ENCODE measurements at places on chromosomes 11 and 22.

GRCh38 chr11:108239076-108239475 is 16.2 kb downstream of the ATM start:
- DNase-seq: no peak

- no peak for DNase-seq
Measured at GRCh38 chr22:50436015-50436830, 38.6 kb downstream of the SBF1 start.

- no peak for DNase-seq
Measured at GRCh38 chr22:41327124-41327523, 25.8 kb downstream of the ZC3H7B start.

DNA sequence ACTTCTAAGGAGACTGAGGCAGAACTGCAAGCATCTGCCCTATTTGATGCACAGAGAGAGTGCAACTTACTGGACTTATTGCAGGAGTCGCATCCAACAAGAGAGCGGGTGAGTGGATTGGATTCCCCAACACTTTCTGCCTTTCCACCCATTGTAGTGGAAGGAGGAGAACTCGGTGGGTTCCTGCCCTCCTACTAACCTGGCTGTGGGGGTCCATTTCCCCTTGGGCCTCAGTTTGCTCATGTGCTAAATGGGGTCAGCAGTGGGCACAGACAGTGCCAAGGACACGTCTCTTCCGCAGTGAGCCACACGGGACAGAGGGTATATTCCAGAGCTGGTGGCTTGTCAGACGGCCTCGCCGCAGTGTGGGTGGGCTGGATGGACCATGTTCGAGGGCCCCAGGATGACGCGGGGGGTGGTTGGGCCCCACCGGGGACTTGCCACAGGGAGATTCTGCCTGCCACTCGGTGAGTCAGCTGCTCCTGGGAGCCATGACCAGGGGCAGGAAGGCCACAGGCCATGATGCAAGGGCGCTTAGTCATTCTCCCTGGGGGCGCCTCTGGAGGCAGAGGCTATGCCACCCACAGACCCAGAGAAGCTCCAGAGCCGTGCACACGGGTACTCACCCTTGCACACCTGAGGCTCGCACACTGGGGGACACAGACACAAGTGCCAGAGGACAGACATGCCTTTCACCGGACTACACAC is 8.2 kb downstream of the ALX4 start:
- peak; percentile 8 for DNase-seq

DNA sequence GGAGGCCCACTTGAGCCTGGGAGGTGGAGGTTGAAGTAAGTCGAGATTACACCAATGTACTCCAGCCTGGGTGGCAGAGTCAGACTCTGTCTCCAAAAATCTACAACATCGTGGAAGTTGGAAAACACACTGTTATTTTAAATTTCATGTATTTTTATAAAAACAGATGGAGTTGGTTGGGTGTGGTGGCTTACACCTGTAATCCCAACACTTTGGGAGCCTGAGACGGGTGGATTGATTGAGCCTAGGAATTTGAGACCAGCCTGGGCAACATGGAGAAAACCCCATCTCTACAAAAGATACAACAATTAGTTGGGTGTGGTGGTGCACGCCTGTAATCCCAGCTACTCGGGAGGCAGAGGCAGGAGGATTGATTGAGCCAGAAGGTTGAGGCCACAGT is 52.0 kb upstream of the CLTCL1 start:
- no peak for DNase-seq

- DNase-seq: no peak
Measured at GRCh38 chr11:92149996-92150395, 74.6 kb upstream of the FAT3 start.

GRCh38 chr22:27996981-27997380 is 77.9 kb upstream of the PITPNB start:
- no peak for DNase-seq

DNA sequence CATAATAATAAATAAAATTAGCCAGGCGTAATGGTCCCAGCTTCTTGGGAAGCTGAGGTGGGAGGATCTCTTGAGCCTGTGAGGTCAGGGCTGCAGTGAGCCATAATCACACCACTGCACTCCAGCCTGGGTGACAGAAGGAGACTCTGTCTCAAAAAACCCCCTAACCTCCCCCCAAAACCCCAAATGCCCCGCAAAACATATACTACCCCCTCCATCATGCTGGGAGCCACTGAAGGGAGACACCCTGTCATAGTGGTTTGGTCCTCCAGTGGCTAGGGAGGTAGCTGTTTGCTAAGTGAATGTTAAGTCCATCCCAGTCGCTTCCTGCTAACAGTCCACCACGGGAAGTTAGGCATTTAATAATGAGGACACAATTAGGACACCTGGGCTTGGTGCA is 125.0 kb downstream of the ABTB2 start:
- no peak for DNase-seq

DNA sequence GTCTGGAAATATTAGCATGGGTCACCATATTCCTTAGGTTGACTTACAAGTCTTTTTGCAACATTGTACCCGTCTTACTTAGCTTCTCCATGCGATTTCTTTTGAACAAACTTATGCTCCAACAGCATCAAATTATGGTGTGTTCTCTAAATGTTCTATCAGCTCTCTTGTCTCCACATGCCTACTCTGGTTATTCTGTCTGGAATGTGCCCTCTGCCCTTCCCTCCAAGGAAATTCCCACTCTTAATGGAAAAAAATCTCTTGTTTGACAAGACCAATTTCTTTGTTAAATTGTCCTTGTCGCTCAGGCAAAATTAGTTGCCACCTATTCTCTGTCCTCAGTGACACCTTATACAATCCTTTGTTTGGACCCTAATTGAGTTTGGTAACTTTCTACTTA is 522.8 kb upstream of the LUZP2 start:
- DNase-seq: no peak

- DNase-seq: no peak
Measured at GRCh38 chr11:80635178-80635577, 1194.3 kb upstream of the TENM4 start.

- no peak for DNase-seq
Measured at GRCh38 chr22:27335102-27335660, 466.4 kb downstream of the MN1 start.

DNA sequence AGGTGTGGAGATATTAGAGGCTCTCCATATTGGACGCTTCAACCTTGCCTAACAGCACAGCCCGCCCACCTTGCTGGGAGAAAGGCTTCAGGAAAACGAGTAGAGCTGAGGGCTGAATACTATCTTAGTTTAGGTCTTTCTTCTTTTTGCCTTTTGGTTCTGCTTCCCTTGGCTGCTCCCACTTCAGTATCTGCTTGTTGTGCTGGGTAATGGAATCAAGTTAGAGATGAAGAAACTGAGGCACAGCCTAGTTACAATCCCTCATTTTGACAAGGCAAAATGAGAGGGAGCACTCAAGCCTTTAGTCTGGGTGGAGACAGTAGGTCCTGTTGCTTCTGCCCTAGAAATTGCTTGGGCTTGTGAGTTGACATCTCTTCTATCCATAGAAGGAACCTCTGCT is 41.3 kb upstream of the HSD17B12 start:
- DNase-seq: no peak

- no peak for DNase-seq
Measured at GRCh38 chr11:76787911-76788596, 4.9 kb downstream of the TSKU start.

- peak; percentile 59 for DNase-seq
Measured at GRCh38 chr22:39277142-39277607, 32.4 kb upstream of the PDGFB start.

GRCh38 chr22:44291674-44292360 is 20.9 kb downstream of the SHISAL1 start:
- DNase-seq: no peak

DNA sequence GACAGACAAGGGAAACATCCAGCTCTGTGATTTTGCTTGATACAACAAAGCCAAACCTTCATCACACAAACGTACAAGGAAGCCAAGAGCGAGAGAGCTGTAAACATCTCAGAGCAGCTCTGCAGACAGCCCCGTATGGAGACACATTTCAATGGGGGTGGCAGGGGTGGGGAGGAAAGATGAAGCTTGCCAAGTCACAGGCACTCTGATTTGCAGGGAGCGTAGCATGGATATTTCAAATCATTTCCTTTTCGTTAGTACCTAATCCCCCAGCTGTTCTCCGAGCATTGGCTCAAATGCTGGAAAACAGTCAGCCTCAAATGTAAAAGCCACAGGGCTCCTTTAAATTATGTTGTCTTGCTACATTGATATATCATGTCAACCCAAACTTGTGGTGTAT is 458.9 kb upstream of the CADM1 start:
- DNase-seq: no peak

DNA sequence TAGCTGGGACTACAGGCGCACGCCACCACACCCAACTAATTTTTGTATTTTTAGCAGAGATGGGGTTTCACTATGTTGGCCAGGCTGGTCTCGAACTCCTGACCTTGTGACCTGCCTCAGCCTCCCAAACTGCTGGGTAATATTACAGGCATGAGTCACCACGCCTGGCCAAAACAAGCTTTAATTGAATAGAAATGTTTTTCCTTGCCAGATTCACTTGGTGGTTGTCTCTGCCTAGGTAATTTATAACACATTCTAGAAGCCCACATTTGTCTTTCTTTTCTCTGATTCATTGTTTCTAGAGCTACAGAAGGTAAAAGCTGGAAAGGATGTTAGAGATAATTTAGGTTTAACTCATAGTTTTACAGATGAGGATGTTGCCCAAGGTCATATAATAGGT is 41.3 kb downstream of the CECR2 start:
- DNase-seq: no peak

DNA sequence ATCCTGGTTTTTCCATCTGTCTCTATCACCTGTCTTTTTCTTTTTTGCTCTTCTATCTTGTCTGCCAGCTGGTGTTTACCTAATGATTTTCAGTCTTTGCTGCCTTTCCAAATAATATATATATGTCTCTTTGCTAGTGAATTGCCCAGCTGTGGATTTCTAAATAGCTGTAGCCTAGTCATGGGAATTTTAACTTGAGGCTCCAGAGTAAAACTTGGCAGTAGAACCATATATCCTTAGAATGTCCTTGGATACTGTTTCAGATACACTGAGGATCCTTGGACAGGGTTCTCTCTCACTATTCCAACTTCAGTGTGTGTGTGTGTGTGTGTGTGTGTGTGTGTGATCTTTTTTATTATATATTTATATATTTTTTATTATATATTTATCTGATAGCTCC is 2285.3 kb downstream of the LRRC4C start:
- no peak for DNase-seq

- DNase-seq: no peak
Measured at GRCh38 chr11:12409621-12410005, 32.2 kb downstream of the PARVA start.

- no peak for DNase-seq
Measured at GRCh38 chr22:17878941-17879340, 104.7 kb upstream of the BID start.

DNA sequence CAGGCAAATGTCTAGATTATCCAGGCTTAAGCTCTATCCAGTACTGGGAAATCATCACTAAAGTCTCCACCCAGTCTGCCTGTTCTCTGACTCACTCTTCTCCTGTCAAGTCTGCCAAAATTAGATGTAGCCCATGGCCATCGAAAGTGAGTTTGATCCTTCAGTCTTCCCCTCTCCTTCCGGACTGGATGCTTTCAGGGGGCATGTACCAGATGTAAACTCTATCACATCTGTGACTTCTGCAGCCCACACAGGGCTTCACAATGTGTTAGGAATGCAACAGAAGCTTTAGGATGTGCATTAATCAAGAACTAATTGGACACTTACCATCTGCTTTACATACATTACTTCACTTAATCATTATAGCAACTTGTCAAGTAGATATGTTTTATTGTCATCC is 12.3 kb downstream of the ME3 start:
- peak; percentile 61 for DNase-seq

- peak; percentile 40 for DNase-seq
Measured at GRCh38 chr11:116882386-116882785, 45.0 kb upstream of the APOA1 start.

DNA sequence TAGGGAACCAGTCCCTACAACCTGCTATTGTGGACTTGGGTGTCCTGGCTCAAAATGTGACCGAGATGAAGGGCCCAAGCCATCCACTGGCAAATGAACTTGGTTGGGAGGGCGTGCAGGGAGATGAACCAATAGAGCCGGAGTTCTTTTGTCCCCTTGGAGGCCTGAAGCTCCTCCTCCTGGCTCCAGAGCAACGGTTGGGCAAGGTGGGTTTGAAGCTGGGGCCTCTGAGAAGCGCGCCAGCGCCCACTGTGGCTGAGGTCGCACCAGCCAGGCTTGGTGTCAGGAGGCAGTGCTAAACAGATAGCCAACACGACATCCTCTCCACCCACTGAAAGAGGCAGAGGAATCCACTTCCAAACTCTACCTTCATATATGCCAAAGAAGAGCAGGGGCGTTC is 36.0 kb upstream of the PACSIN2 start:
- no peak for DNase-seq

GRCh38 chr11:26983645-26984044 is 10.3 kb upstream of the FIBIN start:
- no peak for DNase-seq

All from brain microvascular endothelial cell (primary cell).